Cardiac septum (tissue), 1 donor: ENCODE measurements at places on chromosomes 6 and 20. TPM values are rescaled to one million over a fixed set of nuclear protein-coding genes. Genes with fewer than 3 reads are reported as not detected.

WFDC12 gene
- not detected for total RNA-seq

LRP11 gene
- total RNA-seq, result 11.6 TPM

DNA sequence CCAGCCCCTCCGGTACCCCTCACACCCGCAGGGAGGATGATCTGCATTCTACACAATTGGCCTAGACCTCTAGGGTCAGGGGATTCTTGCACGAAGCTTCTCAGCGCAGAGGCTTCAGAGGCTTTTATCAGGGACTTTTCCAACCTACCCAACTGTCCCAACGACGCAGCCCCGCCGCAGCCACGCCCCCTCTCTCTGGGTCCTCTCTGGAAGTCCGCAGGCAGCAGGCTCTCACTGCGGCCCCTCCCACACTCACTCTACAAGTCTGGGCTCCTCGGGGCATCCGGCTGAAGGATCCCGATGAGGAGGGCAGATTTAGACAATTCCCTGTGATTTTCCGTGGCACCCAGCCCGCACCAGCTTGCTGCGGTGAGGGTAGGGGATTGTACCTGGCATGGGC is 227.7 kb upstream of the RNF24 start:
- DNase-seq, result no peak

- DNase-seq, result no peak
Observed at GRCh38 chr6:18148304-18149025, 6.4 kb downstream of the TPMT start.

DNA sequence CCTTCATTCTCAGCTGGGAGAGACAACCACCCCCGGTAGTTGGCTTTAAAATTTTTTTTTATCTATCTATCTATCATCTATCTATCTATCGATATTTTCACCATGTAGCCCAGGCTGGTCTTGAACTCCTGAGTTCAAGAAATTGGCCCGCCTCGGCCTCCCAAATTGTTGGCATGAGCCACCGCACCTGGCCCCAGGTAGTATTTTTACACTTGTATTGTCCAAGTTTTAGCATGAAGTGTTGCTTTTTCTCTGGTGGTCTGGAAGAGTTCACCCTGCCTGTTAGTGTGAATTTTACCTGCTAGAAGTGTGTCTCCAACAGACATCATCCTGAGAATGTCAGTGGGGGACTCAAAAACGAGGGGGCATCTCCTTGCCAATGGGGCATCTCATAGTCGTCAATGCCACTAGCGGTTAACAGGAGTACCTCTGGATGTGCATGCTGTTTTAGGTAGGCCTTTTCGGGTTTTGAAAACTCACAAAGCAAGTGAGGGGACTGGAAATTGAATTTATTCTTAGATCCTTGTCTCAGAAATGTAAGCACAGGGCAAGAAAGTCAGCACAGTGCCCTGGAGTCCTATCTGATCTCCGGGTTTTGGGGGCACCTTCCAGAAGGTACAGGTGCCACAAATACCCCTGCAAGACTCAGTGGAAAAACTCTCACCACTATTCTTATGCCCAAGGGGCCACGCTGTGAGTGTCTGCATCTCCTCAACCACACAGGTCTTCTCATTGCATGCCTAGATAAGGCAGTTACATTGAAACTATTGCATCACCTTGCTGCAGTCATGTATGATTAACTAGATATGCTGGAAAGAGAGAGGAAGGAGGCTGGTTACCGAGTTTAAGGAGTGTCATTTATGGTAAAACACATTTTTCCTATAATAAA is 37.1 kb downstream of the TNFAIP3 start:
- DNase-seq, result no peak

TTK gene
- total RNA-seq, result 0.22 TPM
